ENCODE measurements at places on chromosomes 2 and 18.

DNA sequence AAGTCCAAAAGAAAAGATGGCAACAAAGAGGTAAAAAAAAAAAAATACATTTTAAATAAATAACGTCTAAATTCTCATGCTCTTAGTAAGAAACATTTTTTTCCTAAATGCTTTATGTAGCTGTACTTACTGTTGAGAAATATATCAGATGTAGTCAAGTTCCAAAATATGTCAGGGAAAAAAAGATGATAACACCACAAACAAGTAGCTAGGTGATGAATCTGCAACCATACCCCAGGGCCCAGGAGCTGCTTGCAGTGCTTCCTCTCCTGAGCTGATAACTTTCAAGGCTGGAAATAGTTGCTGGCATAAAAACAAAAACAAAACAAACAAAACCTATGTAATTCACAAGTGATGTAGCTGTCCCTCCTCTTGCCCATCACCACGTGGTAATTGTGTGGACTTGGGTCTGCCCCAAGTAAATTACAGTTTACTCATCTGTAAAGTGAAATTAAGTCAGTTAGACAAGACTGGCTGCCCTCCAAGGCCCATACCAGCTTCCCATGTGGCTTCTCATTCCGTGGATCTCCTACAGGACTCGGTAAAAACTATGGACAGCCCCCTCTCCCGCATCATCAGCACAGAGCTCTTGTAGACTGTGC, 82.6 kb downstream of the SP100 start:
- DNase-seq: no peak

DNA sequence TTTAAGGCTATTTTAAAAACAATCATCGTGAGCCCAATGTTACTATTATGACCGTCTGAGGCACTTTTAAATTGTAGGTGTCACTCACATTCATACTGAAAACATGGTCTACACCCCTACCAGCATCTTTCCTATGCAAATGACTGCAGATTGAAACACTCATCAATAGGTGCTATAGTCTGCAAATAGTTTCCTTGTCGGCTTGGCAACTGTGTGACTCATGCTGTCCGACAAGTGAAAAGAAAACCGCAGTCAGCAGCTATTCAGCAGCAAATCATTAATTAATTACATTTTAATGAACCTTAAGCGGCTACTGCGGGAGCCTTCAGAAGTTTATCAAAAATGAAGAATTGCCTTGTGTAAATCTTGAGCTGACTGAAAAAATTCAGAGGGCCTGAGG, 134.4 kb downstream of the FIGN start:
- DNase-seq: no peak

DNA sequence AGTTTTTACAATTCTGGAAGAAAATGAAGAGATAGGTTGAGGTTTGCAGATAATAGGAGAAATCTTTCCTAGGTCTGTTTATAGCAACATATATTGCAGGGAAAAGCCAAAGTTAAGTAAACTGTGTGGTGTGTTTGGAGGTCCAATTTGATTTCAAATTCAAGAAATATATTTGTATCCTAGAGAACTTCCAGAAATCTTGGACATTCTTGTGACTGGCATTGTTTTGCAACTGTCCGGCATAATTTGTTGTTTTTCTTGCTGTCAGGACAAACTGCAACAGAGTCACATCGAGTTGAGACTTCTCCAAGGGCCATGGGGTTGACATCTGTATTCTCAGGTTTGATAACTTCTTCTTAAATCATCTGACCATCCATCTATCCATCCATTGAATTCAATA, 170.9 kb upstream of the ZEB2 start:
- no peak for DNase-seq

DNA sequence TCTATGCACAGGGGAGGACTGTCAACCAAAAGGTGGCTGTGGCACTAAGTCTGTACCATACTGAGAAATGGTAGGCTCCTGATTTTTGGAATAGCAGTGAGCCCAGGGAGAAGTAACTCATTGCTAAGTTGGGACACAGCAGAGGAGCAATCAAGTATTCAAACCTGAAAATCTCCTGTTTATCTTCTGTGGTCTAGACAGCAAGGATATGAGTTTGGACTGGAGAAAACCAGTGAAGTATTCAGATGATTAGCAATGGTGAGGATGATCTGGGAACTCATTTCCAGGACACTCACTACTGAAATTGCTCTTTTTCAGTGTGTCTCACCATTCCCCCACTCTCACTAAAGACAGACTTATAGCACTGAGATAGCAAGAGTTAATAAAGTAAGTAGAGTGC, 112.0 kb downstream of the GULP1 start:
- no peak for DNase-seq

DNA sequence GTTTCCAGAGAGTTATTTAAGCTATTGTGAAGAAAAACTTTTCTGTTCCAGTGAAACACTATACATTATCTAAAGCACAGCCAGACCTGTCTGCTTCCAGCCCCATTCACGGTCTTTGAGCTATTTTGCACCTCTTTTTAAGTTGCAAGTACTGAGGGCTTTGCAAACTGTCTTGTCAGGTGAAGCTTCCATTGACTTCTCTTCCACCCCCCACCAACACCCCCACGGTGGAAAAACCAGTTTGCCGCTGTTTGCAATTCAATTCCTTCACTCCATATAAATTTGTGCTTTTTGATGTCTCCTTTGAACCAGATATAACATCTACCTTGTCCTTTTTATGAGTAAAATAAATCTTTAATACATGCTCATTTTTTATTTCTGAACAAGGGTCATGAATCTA, 15.7 kb downstream of the B3GNT7 start:
- no peak for DNase-seq

Measured in GM23248 (cell line).